ENCODE measurements at places on chromosomes 7 and 10.

GRCh38 chr7:946256-946996, 8.1 kb downstream of the ADAP1 start:
- DNase-seq = no peak

DNA sequence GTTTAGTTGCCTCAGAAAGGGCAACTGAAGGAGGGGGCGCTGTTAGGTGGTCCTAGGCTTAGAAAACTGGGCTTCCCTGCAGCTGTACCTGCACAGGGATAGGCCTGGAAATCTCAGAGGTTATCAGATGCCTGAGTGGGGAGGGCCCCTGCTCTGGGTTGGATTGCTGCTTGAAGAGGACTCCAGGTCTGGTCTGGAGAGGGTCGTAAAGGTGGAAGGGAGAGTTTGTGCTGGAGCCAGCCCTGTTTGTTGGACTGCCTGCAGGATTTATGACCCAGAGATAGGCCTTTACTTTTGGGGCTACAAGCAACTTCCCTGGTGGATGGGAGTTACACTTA, 765.9 kb downstream of the GRID1 start:
- no peak for DNase-seq

GRCh38 chr10:47366181-47366631, 17.9 kb downstream of the ZNF488 start:
- no peak for DNase-seq

GRCh38 chr10:11830836-11831519, 7.8 kb downstream of the PROSER2 start:
- DNase-seq = no peak

DNA sequence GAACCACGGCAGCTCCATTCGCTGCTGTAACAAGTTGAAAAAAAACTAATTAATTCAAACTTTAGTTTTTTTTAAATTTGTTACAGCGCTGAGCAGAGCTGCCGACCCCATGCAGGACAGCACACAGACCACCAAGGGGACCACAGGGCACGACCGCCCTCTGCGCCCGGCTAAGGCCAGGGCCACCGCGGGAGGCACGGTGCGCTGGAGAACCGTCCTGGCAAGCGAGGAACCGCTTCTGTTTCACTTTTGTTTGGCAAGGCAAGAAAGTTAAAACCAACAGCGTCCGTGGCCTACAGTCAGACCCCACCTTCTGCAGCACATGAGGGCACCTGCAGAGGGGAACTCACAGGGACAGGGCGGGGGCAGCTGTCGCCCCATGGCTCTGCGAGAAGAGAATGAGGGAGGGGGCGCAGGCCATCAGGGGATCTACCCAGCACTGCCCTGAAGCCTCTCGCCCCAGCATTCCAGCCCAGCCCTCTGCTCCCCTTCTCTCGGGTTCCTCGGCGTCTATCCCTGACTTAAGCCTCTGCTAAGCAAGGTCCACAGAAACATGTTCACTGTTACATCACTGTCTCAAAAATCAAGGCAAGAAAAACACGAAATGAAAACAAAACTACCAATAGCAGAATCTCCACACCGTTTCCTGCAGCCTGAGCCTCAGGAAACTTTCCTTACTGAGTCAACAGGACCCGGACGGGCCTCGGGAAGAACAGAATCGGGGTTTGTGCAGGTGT, 204.4 kb downstream of the DIP2C start:
- DNase-seq = no peak

- no peak for DNase-seq
Observed at GRCh38 chr7:137958470-137959431, 43.1 kb downstream of the CREB3L2 start.

Data from KG1 (cell line).